ENCODE measurements at places on chromosomes 16 and 17.

DNA sequence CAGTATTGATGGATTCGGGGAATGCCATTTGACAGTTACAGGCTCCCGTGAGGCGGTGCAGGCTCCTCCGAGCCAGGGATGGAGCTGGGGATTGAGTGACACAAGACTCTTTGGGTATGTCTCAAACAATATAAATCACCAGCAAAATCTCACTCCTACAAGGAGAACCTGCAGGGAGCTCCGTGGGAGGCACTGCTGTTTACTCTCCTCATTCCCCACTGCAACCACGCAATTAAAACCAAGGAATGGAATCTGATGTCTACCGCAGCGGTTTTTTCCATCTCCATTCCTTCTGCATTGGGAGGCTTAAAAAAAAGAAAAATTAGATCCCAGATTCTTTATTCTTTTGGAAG is 157.9 kb downstream of the WWOX start:
- DNase-seq = no peak

DNA sequence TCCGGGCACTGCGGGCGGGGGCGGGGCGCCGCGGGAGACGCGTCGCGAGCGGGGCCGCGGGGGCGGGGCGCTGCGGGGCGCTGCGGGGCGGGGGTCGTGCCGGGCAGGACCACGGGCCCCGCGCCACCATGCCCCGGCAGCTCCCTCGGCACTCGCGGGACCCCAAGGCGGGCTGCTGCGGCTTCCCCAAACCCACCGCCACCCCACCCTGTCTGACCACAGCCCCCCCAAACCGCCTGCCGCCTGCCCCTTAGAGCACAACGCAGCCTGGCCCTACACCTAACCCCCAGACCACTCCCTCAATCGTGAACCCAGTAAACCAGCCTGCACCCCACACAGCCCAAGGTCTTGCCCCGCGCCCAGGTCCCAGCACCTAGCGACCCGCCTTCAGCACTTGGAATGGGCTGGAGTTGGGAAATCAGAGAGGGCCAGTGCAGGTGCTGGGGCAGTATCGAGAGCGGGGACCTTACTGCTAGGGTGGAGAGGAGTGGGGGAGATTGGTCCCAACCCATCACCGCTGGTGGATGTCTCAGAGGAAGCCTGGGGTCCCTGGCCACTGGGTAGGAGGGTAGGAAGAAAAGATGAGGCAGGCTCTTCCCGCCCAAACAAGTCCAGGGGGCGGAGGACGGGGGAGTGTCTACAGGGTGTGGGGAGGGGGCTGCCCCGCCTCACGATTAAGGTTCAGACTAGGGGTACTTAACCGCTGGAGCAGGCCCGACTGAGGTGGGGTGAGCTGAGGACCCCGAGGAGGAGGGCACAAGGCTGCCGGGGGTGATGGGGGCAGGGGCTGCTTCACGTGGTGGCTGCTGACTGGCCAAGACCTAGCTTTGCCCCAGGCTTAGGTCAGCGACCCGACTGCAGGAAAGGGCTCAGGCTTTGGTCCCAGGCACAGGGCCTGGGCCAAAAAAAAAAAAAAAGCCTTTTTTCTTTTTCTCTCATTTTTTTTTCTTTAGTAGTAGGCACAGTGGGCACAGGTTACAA is 539 bp upstream of the VAMP2 start:
- peak; percentile 56 for DNase-seq

GRCh38 chr16:3938471-3938842 is 57.9 kb upstream of the CREBBP start:
- no peak for DNase-seq

DNA sequence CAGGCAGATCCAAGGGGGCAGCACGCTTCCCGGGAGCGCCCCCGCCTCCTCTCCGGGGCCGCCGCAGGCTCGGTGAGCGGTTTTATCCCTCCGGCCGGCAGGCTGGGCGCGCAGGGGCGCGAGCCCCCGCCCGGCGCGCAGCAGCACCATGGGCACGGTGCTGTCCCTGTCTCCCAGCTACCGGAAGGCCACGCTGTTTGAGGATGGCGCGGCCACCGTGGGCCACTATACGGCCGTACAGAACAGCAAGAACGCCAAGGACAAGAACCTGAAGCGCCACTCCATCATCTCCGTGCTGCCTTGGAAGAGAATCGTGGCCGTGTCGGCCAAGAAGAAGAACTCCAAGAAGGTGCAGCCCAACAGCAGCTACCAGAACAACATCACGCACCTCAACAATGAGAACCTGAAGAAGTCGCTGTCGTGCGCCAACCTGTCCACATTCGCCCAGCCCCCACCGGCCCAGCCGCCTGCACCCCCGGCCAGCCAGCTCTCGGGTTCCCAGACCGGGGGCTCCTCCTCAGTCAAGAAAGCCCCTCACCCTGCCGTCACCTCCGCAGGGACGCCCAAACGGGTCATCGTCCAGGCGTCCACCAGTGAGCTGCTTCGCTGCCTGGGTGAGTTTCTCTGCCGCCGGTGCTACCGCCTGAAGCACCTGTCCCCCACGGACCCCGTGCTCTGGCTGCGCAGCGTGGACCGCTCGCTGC is 832 bp downstream of the CDK5R1 start:
- DNase-seq = no peak

DNA sequence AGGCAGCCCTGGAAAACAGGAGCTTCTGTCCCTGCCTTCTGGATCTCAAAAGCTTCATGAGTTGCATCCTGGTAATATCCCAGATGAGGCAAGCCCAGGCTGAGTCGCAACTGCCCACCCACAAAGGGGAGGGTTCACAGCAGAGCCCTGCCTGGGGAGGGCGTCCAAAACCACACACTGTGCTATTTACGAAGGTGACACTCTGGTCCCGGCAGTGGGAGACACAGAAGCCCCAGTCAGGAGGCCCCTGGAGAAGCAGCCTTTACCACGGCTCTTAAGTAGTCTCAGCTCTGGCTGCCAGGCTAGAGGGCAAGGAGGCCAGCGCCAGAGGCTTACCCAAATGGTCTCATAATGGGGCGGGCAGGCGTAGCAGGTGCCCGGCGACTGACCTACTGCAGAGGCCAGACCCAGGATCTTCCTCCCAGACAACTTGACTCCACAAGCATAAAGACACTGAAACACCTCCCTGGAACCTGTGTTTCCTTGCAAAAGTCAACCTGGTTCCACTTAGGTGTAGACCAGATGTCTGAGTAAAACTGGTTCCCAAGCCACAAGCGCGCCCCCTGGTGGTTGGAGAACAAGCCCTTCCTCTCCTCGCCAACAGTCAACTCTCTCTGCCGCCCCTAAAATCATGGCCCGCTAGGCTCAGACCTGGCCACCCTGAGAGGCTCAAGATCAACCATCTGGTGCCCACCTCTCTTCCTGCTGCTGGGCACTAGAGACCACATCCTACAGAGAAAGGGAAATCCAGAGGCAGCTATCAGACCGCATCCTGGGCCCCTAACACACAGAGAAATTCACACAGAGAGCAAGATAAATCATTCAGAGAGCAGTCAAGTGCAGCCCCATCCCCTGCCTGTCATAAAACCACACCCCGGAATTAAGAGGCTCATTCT is 5.2 kb downstream of the AXIN2 start:
- peak; percentile 80 for DNase-seq

DNA sequence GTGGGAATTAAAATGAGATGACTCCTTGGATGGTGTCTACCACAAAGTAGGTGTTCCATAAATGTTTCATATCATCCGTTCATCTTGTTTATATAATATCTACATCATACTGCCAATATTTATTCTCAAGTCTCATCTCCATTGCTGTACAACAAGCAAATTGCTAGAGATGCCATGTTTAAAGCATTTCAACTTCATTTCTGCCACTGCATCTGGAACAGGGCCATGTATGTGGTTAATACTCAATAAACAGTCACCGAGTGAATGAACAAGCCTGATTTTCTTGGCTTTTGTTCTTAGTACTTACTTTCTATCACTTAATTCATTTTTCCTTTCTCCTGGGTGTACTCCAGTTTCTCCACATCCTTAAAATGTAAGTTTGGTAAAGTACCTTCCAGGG is 107.6 kb downstream of the KCNJ2 start:
- no peak for DNase-seq

All from dorsolateral prefrontal cortex (tissue), 122 donors.